Activated CD4-positive, alpha-beta T cell treated with anti-CD3 and anti-CD28 coated beads for 4 hours (primary cell): ENCODE measurements at places on chromosomes 4 and X.

DNA sequence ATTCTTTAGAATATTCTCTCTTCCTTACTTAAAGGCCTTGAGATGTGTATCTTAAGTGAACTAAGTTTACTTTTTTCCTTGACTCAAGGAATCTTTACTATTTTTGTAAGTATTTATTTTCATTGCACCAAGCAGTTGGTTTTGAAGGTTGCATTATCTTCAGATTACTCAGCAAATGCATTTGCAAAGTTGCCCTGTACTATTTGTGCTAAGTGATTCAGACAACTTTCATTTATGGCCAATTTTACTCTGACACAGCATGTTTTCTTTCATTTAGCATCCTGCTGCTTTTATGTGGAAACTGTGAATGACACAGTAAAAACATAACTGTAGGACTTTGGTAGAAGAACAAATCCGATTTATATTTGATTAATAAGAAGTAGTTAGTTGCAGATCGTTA lies 191.0 kb downstream of the CCSER1 start:
- DNase-seq: no peak

GRCh38 chr4:7844594-7844991 lies 95.1 kb downstream of the AFAP1 start:
- DNase-seq: no peak

GRCh38 chr4:76280488-76281441 lies 25.8 kb upstream of the STBD1 start:
- no peak for DNase-seq

GRCh38 chrX:70508296-70508911 lies 63.8 kb downstream of the DLG3 start:
- DNase-seq: no peak

DNA sequence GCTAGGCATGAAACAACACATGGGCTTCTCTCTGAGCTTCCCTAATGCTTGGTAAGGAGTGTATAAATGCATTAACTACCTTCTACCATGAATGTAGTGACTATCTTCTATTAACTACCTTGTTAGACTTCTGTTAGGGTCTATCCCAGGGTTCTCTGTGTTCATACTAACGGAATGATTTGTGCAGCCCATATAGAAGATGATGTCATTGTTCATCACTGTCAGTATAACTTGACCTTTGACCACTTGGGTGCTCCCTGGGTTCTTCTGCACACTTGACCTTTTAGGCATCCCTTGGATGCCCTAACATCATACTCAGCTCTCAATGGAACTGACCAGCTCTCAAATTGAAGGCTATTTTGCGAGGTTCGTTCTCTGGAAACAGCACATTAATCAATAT lies 30.8 kb upstream of the CT47C1 start:
- DNase-seq: no peak

GRCh38 chr4:175271010-175271630 lies 353.0 kb downstream of the ADAM29 start:
- no peak for DNase-seq

- DNase-seq: no peak
These were observed 80.8 kb downstream of the HTRA3 start for GRCh38 chr4:8350352-8350751.

DNA sequence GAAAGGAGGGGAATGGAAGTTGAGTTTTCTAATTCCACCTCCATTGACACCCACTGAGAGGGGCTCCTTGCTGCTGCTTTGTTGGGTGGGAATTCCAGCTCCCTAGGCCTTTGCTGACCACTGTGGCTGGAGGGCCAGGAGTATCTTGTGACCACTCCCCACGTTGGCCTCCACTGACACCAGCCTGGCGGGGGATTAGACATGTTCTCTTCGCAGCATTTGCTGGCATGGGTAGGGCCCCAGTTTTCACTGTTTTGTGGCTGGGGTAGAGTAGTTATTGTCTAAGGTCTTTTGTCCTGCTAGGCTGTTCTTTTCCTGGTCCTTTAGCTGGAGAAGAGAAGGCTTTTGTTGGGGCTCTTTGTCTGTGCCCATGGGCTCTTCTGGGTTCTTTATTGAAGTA lies 116.7 kb downstream of the CDKL5 start:
- no peak for DNase-seq

DNA sequence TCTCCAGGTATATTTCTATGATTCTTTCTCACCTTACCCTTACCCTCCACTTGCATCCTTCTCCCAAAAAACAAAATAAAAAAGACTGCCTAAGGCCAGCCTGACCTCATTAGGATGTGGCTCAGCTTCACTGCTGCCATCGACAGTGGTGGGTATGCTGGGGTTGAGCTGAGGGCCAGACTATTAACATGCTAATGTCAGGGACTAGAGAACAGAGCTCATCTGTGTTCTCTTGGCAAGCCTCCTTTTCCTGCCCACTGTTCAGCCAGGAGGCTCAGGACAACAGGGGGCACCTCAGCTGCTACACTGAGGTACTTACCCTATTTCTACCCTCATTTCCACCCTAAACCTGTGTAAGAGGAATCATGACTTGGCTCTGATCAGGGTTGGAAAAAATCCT lies 59.3 kb downstream of the MSN start:
- DNase-seq: no peak

DNA sequence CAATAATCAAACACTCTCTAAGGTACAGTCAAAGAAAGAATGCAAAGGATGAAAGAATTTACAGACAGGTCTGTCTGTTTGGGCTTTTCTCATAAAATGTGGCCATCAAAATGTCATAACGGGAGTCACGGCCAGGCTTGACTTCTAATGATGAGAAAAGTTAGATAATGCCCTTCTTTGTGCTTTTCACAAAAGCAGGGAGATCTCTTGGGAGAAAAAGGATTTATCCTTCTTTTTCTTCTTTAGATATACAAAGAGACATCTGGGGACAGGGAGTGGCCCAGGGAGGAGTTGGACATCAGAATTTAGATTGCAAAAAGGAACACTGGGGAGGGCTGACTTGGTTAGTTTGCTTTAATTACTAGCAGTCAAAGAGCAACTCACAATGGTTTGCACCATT lies 93.1 kb downstream of the SLC39A8 start:
- no peak for DNase-seq

DNA sequence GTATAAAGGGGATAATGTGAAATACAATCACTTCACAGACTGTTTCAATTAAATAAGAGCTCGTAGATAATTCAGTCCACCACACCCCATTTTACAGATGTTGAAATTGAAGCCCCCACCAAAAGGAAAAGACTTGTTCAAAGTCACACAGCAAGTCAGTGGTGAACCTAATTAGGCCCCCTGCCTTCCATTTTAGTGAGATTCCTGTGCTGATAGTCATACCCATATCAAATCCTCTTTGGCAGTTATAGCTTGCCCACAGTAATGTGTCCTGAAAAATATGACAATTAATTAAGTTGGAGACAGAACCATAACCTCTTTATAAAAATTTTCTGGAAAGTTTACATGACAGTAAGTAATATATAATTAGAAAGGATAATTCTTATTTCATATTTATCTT lies 58.0 kb downstream of the AR start:
- DNase-seq: no peak

GRCh38 chr4:67550857-67551256 lies 5.6 kb upstream of the CENPC start:
- no peak for DNase-seq

GRCh38 chrX:39602195-39602594 lies 495.6 kb downstream of the BCOR start:
- no peak for DNase-seq

GRCh38 chr4:121299367-121299766 lies 81.5 kb downstream of the QRFPR start:
- no peak for DNase-seq

- DNase-seq: peak; percentile 9
These were observed 22.1 kb downstream of the YIPF7 start for GRCh38 chr4:44629280-44629866.

GRCh38 chrX:72128881-72129280 lies 2.8 kb downstream of the RTL5 start:
- no peak for DNase-seq

GRCh38 chr4:124934916-124935315 lies 222.4 kb upstream of the ANKRD50 start:
- no peak for DNase-seq

DNA sequence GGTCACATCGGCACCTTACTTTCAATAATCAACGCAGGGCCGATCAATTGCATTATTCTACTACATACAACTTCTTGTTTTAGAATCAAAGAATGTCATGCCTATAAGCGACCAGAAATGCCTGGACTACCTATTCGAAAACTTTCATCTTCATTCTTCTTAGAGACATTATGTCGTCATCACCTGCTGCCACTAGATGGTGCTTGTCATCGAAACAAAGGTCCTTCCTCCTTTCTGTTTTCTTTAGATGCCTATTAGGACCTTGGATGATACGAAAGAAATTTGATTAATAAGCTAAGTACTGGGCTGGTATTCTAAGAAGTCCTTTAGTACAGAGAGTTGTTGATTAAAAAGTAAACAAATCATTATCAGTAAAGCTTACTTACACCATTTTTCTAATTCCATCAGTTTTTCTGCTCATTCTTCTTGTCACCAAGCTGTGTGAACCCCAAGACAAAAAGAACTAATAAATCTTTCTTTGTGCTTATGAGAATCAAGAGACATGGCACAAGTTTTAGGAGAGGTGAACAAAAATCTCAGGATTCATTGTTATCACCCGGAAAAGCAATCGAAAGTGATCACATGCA lies 154.5 kb upstream of the SLC4A4 start:
- DNase-seq: peak; percentile 39

GRCh38 chr4:125267630-125268029 lies 47.1 kb upstream of the FAT4 start:
- no peak for DNase-seq

GRCh38 chr4:99179626-99180025 lies 35.5 kb upstream of the ADH4 start:
- DNase-seq: no peak

- no peak for DNase-seq
These were observed 22.9 kb downstream of the PDGFC start for GRCh38 chr4:156948738-156949137.

DNA sequence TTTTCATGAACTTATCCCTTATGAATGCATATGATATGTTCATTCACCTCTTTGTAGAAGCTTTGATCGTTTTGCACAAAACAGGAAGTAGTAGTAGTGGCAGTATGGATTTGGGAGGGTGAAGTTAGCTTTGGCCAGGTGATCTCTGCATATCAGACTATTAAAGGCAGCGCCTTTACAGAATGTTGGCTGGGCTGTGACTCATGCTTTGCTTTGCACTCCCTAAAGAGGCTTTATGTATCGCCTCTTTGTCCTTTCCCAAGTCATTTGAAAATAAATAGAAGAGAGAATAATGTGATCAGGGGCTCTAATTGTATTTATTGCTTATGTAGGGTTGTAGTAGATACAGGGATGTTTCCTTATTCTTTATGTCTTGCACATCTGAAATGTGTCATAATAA lies 50.4 kb downstream of the SHROOM3 start:
- DNase-seq: no peak

GRCh38 chr4:159204566-159204965 lies 101.7 kb downstream of the RAPGEF2 start:
- DNase-seq: no peak

- no peak for DNase-seq
These were observed 15.8 kb downstream of the SLC7A11 start for GRCh38 chr4:138226351-138226750.

DNA sequence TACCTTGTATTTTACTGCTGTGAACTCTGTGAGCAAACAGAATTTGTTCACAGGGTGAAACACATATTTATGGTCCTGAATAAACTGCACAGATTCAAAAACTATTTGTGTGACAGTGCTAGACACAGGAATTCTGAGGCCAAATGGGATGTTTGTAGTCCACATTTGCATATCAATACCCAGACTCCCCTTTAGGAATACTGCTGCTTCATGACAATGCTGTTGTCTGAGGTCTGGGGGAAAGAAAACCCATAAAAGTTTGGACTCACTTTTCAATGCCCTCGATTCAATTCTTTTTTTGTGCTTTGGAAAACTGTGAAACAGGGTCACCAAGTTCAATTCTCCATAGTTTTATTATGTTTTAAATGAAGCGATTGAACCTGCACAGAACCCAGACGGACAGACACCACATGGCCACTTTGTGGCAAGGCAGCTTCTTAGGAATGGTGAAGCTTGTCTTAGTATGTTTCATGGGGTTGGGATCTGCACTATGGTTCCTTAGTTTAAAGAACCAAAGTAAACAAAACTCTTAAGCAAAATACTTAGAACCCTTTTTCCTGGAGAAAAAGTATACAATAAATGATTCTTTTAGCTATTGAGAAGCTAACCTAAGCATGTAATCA lies 92.3 kb upstream of the MAD2L1 start:
- DNase-seq: no peak

- DNase-seq: no peak
These were observed 507.2 kb downstream of the PABPC4L start for GRCh38 chr4:133694416-133694815.

GRCh38 chr4:54092405-54093323 lies 7.3 kb upstream of the GSX2 start:
- DNase-seq: no peak

- DNase-seq: no peak
These were observed 35.7 kb upstream of the NDST4 start for GRCh38 chr4:115149106-115149505.

DNA sequence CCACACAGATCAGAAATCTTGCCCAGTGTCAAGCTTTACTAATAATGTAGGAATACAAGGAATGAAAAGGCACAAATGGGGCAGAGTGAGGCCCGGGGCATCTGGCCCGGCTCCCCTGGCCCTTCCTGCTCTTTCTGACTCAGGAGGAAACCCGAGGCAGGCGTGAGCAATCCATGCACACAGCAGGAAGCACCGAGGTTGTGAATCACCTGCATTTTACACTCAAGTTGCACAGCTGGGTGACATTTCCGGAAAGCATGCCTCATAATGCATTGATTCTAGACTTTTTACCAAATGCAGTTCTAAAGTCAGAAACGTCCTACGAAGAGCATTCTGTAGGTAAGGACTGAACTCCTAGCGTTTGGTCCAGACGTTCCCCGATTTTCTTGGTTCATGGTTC lies 38.9 kb downstream of the PRIMPOL start:
- no peak for DNase-seq

DNA sequence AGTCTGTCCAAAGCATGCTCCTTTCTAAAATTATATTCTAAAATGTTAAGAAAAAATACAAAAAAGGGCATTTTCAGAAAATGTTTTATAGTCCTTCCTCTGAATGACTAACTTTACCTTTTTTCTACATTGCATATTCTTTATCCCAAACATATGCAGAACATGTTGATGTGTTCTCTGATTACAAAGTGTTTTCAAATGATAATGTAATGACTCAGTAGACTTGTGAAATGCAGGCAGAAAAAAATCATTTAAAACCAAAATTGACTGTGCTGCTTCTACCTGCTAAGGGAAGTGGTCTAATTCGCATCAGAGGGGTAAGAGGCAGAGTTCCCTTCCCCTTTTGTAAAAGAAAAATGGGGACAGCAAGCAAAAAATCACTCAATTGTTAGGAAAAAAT lies 22.7 kb upstream of the YTHDC1 start:
- DNase-seq: no peak
